Activated CD4-positive, alpha-beta T cell treated with anti-CD3 and anti-CD28 coated beads, Interleukin-2, Interleukin-6, amounts not matched to agents 100 ng/mL and 50 ng/mL, durations not matched to agents 16 hours and 8 hours (primary cell): ENCODE measurements at places on chromosomes 1 and 21.

- DNase-seq, result no peak
Observed at GRCh38 chr1:153798468-153798780, 23.2 kb downstream of the SLC27A3 start.

- peak; percentile 82 for DNase-seq
Observed at GRCh38 chr1:47351305-47351704, 17.7 kb downstream of the CMPK1 start.

- DNase-seq, result no peak
Observed at GRCh38 chr1:202964791-202965410, 2.2 kb downstream of the CYB5R1 start.

DNA sequence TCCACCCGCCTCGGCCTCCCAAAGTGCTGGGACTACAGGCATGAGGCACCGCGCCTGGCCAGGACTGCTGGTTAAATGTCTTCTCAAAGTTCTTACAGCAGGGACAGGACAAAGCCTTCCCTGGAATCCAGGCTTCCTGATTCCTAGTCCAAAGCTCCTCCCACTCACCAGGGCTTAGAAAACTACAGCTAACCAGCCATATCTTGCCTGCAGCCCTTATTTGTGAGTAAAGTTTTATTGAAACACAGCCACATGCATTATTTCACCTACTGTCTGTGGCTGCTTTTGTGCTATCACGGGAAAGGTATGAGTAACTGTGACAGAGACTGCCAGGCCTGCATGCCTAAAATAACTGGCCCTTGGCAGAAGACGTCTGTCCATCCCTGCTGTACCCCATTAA, 24.4 kb downstream of the TMCO4 start:
- no peak for DNase-seq
